CD4-positive, CD25-positive, alpha-beta regulatory T cell (primary cell): ENCODE measurements at places on chromosomes 4 and X.
A peak's percentile ranks its signal among the peaks of the same experiment; 100 is the strongest.

GRCh38 chr4:10721616-10722015 is 37.0 kb upstream of the CLNK start:
- DNase-seq = no peak

DNA sequence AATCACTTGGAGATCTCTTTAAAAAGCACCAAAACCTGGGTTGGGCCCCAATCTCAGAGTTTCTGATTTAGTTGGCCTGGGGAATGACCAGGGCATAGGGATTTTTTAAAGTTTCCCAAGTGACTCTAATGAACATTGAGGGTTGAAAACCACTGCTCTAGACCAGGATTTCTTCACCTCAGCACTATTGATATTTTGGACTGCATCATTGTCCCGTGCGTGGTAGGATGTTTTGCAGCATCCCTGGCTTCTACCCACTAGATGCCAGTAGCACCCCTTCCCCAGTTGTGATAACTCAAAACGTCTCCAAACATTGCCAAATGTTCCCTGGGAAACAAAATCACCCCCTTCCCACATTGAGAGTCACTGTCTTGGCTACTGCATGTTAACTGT is 61.8 kb downstream of the ATXN3L start:
- DNase-seq = no peak

DNA sequence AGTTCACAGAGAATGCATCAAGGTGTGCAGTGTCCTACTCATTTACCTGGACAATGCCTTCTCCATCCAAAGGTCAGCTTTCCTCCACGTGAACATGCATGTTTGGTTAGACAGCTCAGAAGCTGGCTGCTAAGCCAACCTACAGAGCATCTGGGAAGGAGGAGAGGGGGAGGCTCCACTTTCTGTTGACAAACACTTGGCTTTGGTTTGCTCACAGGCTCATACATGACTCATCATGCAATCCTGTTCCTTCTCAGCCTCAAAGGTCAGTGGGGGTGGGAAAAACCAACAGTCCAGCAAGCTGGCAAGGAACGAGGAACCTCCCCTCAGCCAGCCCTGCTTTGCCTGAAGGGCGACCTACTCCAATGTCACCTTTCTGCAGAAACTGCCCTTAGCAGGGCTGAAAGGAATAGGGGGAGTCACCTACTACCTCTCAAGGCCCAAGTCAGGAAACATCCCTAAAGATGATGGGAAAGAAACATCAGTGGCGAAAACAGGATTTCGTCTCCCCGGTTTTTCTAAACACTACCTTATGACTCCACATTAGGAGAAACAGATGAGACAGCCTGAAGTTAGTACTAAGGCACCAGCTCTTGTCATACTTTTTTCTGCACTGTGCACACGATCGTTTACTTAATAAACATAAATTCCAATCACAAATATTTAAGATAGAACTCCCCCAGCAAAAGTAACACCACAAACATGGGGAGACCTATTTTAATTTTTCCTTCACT is 37.9 kb downstream of the RELL1 start:
- DNase-seq = no peak

DNA sequence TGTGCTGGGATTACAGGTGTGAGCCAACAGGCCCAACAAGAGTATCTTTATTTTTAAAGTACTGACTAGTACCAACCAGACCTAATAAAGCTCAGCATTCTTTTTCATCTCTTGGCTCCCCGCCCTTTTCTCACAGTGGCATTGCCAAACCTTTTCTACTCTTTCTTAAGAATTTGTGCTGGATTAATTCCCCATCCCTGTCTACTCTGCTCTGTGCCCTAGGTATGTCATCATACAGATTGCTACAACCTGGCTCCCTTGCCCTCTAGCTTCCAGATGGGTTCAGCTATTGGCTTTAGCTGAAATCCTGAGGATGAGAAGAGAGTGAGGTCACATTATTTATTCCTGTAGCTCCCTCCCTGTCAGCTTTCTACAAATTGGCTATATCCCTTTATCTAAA is 34.9 kb upstream of the CCNI start:
- no peak for DNase-seq

GRCh38 chrX:106917830-106918500 is 2.2 kb upstream of the CLDN2 start:
- DNase-seq = peak; percentile 45

DNA sequence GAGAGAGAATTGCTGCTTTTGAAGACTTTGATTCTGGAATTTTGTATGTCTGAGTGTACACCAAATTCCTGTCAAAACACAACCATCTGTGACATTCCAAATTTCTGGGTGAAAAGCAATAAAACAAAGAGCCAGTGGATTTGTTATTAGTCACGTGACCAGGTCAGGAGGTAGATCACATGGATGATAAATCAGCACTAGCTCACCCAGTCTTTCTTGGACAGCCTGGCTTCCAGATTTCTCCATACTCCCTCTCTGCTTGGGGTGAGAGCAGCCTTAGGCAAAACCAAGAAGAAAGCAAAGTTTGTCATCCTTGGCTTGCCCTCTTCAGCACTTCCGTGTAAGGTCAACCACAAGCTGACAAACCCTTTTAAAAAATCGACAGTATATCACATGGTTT is 194.2 kb downstream of the CLCN4 start:
- DNase-seq = no peak

DNA sequence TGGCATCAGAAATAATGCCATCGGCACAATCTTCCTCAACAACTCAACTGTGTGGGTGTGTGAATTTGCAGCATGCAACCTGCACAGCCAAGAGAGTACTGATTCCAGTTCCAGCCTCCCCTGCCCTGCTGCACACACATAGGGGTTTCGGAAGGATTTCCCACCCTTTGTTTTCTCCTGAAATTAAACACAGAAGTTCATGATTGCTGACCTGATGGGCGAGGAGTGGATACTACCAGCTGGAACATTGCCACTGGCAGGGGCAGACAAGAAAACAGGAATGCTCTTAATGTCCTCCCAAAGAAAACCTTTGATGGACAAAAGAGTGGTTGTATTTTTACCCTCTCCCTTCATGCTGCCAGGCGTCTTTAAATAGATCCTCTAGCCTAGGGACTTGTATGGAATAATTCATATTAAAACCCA is 4.8 kb downstream of the NDP start:
- no peak for DNase-seq

GRCh38 chr4:113183032-113183605 is 133.7 kb downstream of the ANK2 start:
- DNase-seq = no peak

DNA sequence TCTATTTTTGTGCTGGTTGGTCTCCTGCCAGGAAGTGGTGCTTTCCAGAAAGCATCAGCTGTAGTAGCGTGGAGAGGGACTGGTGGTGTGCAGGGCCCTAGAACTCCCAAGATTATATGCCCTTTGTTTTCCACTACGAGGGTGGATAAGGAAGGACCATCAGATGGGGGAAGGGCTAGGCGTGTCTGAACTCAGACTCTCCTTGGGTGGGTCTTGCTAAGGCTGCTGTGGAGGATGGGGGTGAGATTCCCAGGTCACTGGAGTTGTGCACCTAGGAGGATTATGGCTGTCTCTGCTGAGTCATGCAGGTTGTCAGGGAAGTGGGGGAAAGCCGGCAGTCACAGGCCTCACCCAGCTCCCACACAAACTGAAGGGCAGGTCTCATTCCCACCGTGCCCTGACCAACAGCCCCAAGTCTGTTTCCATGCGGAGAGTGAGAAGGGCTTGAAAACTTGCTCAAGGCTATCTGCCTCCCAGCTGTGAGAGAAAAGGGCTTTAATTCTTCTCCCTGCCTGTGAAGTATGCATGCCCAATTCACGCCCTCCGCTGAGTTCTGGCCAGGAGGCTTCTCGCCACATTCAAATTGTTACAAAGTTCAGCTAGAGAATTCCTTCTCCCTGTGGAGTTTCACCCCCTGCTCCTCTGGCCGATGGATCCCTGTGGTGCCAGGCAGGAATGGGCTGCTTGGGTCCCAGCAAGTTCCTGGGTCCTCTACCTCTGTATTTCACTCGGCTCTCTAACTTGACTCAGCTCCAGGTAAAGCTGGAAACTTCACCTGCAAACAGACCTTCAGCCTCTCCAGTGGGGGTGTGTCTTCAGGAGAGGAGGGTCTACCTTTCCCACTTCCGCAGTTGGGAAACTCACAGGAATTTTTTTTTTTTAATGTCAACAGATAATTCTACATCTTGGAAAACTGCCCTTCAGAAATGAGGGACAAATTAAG is 7.7 kb upstream of the CSTF2 start:
- no peak for DNase-seq

- DNase-seq = peak; percentile 87
These were observed 685 bp upstream of the MORF4L2 start for GRCh38 chrX:103687073-103687695.

- DNase-seq = no peak
These were observed 8.5 kb downstream of the DLG3 start for GRCh38 chrX:70453024-70453618.

GRCh38 chrX:70352496-70352895 is 62.6 kb downstream of the KIF4A start:
- DNase-seq = no peak

DNA sequence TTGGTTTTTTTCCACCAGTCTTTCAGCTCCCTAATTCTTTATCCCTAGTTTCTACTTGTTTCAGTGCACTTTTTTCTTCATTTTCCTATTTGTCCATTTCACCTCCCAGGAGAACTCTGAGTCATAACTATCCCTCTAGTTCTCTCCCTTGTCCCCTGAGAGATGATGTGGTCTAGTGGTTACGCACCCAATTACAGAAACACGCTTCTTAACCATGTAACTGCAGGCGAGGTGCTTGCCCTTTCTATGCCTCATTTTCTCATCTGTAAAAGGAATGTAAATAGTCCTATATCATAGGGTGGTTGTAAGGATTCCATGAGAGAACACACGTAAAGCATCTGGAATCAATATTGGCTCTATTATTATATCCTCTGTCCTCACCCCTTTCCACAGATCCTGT is 8.8 kb upstream of the GRPR start:
- no peak for DNase-seq

GRCh38 chrX:68822641-68823410 is 6.0 kb upstream of the EFNB1 start:
- peak; percentile 27 for DNase-seq

DNA sequence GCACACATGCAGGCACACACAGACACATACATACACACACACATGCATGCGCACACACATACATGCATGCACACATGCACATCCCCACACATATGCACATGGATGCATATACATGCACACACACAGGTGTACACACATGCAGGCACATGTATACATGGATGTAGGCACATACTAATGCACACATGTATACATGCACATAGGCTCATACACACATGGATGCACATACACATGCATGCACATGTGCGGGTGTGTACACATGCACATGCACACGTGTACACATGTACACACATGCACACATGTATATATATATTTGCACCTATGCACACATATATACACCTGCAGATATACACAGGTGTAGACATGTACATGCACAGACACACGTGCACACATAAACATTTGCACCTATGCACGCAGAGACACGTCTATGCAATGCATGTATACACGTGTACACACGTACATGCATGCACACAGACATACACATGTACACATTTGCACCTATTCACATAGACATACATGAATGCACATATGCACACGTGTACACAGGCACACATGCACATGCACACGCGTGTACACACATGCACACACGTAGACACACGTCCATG is 4.0 kb downstream of the PLCXD1 start:
- no peak for DNase-seq

DNA sequence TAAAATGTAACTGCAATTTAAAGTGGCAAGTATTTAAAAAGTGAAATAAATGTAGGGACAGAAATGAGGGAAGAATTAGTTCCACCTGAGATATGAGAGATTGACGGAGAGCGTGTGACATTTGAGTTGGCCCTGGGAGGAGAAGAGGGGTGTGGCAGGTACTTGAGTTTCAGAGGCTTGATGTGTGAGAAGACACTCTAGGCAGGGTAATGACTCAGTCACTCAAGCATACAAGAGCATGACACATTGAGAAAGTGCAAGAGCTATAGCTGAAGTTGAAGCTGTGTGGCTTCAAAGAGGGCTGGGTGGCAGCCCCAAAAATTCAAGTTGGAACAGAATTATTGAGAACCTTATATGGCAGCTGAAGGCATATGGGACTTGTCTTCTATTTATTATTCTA is 420.5 kb downstream of the SLITRK2 start:
- DNase-seq = no peak

- no peak for DNase-seq
These were observed 27.7 kb upstream of the MOB1B start for GRCh38 chr4:70874268-70875156.

- no peak for DNase-seq
These were observed 63.0 kb downstream of the WFS1 start for GRCh38 chr4:6332669-6333050.

DNA sequence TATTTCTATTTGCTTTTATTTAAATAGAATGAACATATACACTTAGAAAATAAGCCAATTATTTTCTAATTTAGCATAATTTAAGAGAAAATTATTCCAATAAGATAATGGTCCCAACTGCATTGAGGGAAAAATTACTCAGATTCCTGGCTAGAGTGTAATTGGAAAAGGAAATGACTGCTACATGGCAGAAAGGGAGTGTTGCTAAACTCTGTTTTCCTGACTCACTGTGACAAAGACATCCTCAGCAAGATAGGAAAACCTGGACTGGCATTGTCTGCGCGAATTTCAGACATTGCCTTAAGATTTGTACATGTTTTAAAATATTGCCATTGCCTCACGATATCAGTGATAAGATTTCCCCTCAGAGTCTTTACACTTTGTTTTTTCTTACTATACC is 8.2 kb downstream of the TNIP3 start:
- no peak for DNase-seq

GRCh38 chrX:16558489-16558888 is 91.5 kb upstream of the S100G start:
- no peak for DNase-seq

DNA sequence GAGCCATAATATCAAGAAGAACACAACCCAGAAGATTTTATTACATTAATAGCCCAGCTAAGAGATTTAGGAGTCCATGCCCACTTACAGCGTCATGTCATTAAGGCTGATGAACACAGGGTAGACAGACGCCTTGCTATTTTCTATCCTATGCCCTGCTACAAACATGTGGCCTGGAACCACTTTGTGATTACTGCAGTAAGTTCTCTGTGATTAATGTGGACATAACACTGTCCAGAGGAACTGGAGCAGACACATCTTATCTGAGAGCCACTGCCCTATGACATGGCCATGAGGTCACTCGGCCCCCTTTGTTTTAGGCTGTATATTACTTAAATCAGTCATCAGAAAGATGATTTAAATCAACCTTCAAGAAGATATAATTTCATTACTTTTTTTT is 211.7 kb downstream of the MAML3 start:
- no peak for DNase-seq

- no peak for DNase-seq
These were observed 31.1 kb downstream of the BMP15 start for GRCh38 chrX:50941638-50942037.

DNA sequence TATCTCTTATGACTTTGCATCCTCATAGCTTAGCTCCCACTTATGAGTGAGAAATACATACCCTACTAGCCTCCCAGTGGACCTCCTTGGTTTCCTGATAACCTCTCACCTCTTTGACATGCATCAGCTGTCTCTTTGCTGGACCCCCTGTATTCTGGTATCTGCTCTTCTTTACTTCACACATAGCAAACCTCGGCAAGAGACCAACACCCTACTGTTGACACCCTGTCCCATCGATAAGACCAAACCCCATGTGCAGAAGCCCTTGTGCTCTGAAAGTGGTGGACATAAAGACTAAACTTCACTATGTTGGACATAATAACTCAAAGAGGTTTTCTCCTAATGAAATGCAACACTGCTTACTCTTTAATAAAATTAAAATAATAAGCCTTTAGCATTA is 75.7 kb downstream of the RNF150 start:
- DNase-seq = no peak
